ENCODE measurements at places on chromosomes 7 and 10.

DNA sequence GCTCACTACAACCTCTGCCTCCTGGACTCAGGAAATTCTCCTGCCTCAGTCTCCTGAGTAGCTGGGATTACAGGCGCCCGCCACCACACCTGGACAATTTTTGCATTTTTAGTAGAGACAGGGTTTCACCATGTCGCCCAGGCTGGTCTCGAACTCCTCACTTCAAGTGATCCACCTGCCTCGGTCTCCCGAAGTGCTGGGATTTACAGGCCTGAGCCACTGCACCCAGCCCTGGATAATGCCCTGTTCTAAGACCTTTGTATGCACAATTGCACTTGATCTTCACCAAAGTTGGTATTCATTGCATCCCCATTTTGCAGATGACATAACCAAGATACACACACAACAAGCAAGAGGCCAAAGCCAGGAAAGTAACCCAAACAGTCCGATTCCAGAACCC, 97.7 kb upstream of the CARD11 start:
- DNase-seq = no peak

DNA sequence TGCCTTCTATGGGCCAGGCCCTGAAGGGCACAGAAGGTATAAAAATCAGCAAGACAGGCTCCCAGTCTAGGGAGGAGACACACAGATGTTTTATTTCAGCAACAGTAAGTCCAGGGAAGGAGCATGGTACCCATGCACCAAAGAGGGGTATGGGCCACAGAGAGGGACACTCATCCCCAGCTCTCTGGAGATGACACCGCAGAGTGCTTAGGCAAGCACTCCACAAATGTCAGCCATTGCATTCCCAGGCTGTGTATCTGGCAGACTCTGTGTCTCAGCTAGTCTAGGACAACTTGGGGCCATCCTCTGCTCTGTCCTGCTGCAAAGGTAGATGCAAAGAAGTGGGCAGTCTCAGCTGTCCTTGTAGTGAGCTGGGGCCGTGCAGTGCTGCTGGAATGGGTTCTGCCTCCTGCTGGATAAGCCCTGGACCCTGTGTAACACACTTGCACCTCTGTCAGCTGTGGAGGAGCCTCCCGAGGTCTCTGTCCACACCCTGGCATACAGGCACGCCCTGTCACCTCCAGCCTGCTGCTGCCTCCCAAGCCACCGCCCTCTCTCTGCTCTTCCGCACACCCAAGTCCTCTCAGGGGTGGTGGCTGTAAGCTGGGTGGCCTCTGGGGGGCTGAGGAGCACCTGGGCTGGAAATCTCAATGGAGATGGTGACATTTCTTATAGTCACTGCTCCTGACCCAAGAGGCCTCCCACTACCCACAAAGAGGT, 57.6 kb downstream of the VOPP1 start:
- no peak for DNase-seq

DNA sequence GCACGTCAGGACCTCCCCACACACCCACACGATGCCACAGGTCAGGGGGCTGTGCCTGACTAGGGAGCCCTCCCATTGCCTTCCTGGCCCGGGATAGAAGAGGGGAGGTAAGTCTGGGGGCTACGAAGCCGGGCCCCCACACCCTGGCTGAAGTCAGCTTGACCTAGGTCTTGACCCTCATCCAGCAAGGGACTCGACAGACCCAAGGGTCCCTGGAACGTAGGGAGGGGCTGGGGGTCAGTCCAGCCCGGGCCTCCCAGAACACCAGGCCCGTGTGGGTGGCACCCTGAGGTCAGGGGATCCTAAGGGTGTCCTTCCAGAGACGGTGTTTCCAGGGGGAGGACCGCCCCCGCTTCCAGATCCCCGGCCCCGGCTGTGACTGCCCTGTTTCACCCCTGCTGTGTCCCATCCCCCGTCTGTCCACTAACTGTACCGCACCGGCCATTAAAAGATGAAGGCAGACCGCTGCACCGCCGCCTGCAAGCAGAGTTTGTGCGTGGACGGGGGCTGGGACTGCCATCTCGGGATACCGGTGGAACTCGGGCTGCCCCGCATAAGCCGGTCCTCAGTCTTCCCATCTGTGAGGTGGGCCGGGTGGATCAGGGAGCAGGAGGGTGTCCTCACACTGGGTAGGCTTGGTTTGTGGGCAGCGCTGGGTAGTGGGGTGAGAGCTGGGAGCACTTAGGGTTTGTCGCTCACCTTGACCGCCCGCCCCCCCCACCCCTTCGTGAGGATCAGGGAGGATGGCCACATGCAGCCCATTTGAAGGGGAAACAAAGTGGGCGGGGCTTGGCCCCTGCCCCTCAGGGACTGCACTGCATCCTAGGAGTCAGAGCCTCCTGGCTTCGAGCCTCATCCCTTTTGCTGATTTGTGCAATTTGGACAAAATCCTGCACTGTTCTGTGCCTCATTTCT, 21.1 kb downstream of the SLC29A4 start:
- no peak for DNase-seq

DNA sequence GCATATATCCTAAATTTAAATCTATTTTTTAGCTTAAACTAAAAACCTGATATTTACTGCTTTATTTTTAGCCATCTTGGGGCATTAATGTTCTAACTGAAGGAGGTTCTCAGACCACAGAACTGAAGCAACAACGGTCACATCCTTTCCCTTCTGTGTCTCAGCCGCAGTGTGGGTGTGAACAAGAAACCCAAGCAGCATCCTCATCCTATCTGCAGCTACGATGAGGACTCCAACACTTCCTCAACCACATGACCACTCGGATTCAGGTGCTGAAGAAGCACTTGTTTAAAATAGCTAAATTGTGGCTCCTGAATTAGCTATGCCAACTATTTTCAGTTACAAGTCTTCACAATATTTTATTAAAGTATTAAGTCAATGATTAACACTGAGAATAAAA, 5.3 kb downstream of the ESYT2 start:
- DNase-seq = no peak

- no peak for DNase-seq
These were observed 732.9 kb upstream of the LRRN3 start for GRCh38 chr7:110358028-110358427.

GRCh38 chr10:123492016-123492415, 174.1 kb upstream of the GPR26 start:
- no peak for DNase-seq

GRCh38 chr10:74926791-74927585, 100.6 kb downstream of the KAT6B start:
- no peak for DNase-seq

- DNase-seq = no peak
These were observed 114.0 kb upstream of the COBL start for GRCh38 chr7:51430480-51431086.
